ENCODE measurements at places on chromosomes 1 and 21.

- no peak for DNase-seq
These were observed 54.9 kb upstream of the WASF2 start for GRCh38 chr1:27544834-27545233.

- no peak for DNase-seq
These were observed 9.9 kb upstream of the NADK start for GRCh38 chr1:1788136-1788535.

GRCh38 chr1:206873603-206874188, 8.3 kb downstream of the IL20 start:
- no peak for DNase-seq

- DNase-seq = peak; percentile 19
These were observed 4.5 kb downstream of the PLA2G2A start for GRCh38 chr1:19974822-19975416.

GRCh38 chr21:32393677-32394001, 827 bp upstream of the URB1 start:
- no peak for DNase-seq

- DNase-seq = no peak
These were observed 21.6 kb downstream of the GABPA start for GRCh38 chr21:25756190-25756932.

DNA sequence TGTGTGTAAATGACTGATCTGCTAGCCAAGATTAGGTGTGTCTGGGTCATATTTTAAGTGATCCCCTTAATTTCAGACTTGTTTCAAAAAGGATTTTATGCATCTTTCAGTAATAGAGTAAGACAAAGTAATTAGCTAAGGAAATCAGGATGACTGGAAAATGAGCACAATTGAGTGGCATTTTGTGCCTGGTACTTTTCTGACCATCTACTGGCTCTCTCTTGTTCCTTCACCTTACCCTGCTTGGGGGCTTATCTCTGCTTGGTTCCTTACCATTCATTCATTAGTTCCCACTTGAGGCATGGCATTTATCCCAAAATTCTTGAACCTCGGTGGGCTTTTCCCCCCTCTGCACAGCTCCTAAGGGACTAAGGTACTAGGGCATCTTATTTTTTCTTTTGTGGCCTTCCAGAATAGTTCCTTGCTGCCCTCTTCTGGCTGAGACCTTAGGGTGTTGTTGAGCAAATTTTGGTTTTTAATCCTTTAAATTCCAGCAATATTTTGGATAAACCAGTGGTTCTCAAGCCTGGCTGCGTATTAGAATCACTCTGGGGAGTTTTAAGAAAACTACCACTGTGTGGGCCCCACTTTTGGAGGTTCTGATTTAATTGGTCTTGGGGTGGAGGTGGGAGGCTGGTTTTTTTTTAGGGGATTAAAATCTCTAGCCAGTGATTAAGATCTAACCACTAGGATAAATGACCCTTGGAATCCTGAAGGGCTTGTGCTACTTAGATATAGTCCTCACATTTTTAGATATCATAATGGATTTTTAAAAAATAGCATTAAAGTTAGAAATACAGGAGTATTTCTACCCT, 50.8 kb downstream of the HS2ST1 start:
- DNase-seq = peak; percentile 5

DNA sequence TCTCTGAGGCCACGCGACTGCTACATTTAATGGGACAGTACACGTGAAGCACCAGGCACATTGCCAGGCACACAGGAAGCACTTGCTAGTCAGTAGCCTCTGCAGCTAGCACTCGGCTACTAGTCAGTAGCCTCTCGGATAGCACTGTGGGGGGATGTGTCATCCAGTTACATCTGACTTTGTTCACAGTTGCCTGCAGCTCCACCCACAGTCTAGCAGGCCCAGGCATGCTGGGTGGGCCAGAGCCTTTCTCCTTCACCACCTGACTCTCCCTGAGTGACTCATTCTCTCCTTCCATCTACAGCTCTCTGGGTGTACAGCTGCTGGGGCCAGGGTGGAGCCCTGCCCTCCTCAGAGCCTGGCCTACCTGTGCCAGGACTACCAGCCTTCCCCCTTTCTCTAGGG, 51.5 kb downstream of the PTPRF start:
- peak; percentile 62 for DNase-seq

DNA sequence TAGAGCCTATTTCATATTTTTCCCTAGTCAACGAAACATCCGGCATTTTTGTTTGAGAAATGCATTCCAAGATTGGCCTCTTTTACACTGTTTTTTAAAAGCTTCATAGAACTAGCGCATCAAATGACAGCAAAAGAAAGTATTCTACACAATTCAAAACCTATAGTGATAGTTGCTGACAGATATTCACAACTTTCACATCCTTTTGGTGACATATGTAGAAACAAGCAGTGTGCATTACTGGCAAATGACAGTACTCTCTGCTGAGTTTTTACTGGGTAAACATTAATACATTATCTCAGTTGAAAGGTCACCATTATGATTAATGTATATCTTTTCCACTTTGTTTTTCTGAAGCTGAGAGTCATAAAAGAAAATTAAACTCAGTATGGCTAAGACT, 135.4 kb upstream of the RGS18 start:
- DNase-seq = no peak

DNA sequence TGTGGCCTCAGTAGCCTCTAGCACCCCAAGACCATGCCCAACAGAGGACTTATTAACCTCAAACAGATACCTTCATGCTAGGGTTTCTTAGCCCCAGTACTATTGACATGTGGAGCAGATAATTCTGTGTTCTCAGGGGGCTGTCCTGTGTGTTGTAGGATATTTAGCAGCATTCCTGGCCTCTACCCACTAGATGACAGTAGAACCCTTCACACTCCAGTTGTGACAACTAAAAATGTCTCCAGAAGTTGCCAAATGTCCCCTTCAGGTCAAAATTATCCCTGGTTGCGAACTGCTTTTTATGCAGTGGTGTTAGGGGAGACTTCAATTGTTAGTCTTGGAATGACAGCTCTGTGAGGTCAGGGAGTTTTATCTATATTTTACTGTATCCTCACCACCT, 8.1 kb downstream of the KAZN start:
- DNase-seq = no peak

DNA sequence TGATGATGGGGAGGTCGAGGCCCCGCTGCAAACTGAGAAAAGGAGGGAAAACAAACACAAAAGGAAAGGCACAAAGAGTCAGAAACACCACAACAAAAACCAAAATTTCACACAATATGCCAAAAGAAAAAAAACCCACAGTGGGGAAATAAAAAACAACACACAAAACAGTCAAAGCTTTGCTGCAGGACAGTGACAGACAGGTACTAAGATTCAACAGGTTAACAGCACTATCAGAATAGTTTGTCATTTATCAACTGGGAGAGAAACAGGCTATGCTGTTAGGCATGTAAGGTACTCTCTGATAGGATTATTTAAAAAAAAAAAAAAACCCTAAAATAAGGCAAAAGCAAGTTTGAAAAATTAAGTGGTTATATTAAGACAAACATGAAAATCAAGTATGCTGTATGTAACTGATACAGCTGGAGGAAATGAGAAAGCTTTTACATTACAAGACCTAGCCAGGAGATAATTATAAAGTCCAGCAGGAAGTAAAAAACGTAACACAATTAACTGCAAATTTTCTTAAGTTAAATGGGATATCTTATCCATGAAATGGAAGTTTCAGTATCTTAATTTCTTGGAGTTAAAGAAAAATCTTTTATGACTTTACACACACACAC, 179.0 kb downstream of the EIF4G3 start:
- DNase-seq = no peak

DNA sequence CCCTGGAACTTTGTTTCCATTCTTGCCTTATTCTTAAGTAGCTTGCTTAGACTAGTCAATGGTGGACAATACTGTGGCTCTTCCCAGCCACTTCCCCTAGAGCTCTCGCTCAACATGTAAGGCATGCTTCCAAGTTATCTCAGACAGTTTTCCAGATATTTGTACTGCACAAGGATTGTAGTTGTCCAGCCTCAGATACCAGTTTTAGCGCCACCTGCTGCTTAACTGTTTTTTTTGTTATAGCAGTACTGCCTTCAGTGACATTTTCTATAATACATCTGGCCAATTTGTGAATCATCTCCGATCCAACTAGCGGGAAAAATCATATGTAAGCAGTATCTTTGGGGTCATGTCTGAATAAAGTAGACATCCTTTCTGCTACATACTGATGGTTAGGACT, 346.7 kb upstream of the ADGRL4 start:
- DNase-seq = peak; percentile 28

DNA sequence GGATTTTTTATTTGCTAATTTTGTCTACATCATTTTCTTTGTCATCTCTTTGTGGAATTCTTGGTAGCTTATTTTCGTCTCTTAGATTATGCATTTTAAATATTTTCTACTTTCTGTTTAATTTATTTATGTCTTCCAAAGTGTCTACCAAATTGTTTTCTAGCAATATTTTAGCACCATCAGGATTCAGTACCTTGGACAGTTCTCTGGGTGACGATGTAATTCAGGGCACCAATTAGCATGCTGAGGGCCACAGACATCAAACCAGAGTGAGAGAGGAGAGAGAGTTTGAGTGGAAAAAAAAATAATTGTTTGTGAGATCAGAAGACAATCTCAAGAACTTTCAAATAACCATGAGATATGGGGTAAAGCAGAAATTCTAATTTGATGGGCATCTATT, 169.8 kb upstream of the CXADR start:
- no peak for DNase-seq

GRCh38 chr1:151059109-151060006, at the start of gene CDC42SE1:
CDC42SE1 (minus strand) TSS chr1:151059622; CDS start chr1:151055730, 3,892 bp downstream.
- no peak for DNase-seq

DNA sequence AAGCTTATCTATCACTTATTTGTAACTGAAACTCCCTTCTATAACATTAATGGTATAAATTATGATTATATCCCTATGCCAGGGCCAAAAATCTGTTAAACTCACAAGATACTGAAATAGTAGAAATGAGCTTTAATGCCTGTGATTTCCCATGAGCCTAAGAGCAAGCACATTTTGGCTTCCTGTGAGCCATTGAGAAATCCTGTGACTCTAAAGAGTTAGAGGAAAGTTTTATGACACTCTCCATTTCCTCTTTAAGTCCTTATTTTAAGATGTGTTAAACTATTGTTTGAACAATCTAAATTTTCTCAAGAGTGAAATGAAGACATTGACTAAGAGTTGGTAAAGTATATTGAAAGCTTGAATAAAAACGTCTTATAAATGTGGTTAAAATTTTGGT, 45.6 kb downstream of the SUCO start:
- no peak for DNase-seq

- DNase-seq = no peak
These were observed 16.5 kb downstream of the ATP1B1 start for GRCh38 chr1:169122976-169123375.

DNA sequence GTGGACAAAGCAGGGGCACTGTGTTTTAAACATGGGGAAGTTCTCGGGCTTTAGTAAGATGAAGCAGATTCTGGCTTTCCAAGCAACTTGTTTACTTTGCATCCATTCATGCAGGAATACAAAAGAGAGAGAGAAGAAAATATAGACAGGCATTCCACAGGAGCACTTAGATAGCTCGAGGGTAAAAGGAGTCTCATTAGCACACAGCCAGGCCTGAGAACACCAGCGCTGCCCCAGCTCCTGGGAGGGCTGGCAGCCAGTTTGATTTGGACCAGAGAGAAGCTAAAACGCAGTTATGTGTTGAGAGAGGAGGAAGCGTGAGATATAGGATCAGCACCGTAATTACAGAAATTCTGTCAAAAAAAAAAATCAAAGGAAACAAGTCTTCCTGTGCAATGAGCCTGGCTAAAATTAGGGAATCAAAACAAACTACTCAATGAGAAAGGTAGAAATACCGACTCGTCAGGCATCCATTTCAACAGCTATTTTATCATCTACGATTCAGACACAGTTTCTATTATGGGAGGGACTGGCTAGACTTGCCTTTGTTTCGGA, 68.2 kb downstream of the CLSTN1 start:
- no peak for DNase-seq

GRCh38 chr1:28147264-28148094, 29.0 kb downstream of the PTAFR start:
- no peak for DNase-seq

DNA sequence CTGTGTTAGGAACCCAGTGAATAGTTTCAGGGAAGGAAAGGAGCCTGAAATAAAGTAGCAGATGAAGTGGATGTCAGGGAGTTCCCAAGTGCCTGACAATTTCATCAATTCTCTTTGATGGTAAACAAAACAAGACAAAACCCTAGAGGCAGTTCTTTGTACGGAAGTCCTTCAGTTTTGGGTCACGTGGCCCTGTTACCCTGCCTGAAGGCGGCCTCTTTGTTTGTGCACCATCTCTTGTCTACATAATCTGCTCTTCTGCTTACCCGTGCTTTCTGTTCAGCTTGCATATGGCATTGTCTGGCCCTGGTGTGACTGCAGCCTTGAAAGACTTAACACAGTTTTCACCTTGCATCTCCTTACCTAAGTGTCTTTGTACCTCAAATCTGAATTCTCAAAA, 166.7 kb upstream of the DUSP10 start:
- no peak for DNase-seq

DNA sequence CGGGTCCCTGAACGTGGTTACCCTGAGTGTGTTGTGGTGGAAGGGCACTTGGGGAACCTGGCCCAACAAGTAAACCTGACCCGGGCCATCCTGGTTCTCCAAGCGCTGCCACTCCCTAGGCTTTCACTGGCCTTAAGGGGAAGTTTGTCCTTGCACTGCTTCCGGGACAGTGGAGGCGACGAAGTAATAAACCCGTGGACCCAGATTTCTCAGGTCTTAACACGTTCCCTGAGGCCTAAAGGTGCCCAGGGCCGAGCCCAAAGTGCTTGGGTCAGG, 261 bp upstream of the CCDC24 start:
- DNase-seq = no peak

Data from fibroblast of skin of left biceps (primary cell).